ENCODE measurements at places on chromosomes 3 and 15.

- no peaks in the 10 kb centered on the region for H3K36me3 ChIP-seq
- H3K4me3 ChIP-seq: no peak overlapping the region
- H3K27ac ChIP-seq: no peak overlapping the region
- peaks cover 20% of the 10 kb centered on the region for H3K4me1 ChIP-seq
- H3K27me3 ChIP-seq: no peaks in the 10 kb centered on the region
These were observed 1.9 kb upstream of the NR2E3 start for GRCh38 chr15:71808311-71809020.

GRCh38 chr3:109923431-109923830 lies 586.1 kb upstream of the DPPA4 start:
- no peaks in the 10 kb centered on the region for H3K4me1 ChIP-seq
- no peak overlapping the region for H3K27ac ChIP-seq
- no peak for DNase-seq
- no peak overlapping the region for H3K4me3 ChIP-seq
- no peaks in the 10 kb centered on the region for H3K27me3 ChIP-seq
- no peaks in the 10 kb centered on the region for H3K36me3 ChIP-seq

DNA sequence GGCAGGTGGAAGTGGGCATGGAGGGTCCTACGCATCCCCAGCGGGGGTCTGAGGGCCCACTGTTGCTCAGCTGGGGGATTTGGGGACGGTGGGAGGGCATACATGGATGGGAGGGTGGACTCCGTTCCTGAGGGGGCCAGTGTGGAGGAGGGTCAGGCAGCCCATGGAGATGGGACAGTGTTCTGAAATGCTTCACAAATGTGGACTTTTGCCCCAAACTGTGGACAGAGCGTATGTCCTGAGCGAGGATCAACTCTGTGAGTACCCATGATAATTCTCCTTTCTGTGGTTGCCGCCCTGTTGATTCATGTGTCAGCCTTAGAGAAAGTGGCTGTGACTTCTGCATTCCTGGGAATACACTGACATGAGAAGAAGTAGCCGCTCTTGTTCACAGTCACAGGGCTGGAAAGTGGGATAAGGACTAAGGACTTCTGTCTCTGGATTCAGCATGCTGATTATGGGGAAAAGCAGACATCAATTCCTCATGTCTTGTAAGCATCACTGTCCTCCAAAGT lies 33.4 kb downstream of the SMAD3 start:
- no peak for DNase-seq
- H3K4me3 ChIP-seq: peak overlapping the region; percentile 41

GRCh38 chr3:36900474-36901443 lies 44.1 kb downstream of the TRANK1 start:
- no peak for DNase-seq
- H3K27me3 ChIP-seq: no peaks in the 10 kb centered on the region
- H3K27ac ChIP-seq: peak overlapping the region; percentile 42
- H3K36me3 ChIP-seq: peaks cover 31% of the 10 kb centered on the region
- peaks cover 87% of the 10 kb centered on the region for H3K4me1 ChIP-seq

DNA sequence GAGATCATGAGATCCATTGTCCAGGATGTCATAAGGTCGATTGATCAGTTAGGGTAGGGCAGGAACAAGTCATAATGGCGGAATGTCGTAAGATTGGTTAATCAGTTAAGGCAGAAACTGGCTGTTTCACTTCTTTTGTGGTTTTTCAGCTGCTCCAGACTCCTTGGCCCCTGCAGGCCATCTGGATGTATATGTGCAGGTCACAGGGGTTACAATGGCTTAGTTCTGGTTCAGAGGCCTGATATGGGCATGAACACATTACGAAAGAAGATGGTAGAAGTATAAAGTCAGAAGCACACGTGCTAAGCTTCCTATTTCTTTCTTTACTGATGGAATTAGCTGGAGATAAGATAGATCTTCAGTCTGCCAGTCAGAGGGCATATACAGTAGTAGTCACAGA lies 315.4 kb upstream of the LRRC3B start:
- no peaks in the 10 kb centered on the region for H3K27me3 ChIP-seq
- H3K27ac ChIP-seq: no peak overlapping the region
- H3K36me3 ChIP-seq: no peaks in the 10 kb centered on the region
- no peaks in the 10 kb centered on the region for H3K4me1 ChIP-seq
- H3K4me3 ChIP-seq: no peak overlapping the region

Measured in spleen (tissue), 13 donors.